ENCODE measurements at places on chromosomes 11 and 22.

GRCh38 chr22:23035557-23036277 lies 34.6 kb upstream of the GNAZ start:
- peak; percentile 25 for DNase-seq

DNA sequence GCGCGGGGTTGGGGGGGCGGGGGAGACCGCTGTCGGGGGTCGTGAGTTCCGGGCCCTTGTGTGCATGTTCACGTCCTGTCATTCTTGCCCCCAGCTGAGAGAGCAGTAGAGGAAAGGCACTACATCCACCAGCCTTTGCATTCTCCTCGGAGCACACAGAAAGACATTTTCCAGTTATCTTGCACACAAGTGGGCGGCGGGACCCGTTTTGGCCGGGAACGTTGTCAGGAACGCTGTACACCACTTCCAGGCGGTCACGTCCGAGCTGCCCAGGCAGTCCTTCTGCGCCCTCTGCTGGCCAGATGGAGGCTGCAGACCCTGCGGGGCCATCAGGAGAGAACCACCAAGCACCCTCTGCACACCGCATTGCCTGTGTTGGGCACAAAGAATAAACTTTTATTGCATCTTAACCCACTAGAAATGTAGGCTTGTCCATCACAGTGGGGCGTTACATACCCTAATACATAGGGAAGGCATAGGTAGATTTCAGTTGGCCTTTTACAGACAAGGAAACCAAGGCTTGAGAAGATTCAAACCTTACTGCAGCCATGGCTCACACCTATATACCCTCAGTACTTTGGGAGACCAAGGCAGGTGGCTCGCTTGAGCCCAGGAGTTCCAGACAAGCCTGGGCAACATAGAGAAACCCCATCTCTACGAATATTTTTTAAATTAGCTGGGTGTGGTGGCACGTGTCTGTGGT lies 2.8 kb upstream of the CDKN1C start:
- peak; percentile 69 for DNase-seq

DNA sequence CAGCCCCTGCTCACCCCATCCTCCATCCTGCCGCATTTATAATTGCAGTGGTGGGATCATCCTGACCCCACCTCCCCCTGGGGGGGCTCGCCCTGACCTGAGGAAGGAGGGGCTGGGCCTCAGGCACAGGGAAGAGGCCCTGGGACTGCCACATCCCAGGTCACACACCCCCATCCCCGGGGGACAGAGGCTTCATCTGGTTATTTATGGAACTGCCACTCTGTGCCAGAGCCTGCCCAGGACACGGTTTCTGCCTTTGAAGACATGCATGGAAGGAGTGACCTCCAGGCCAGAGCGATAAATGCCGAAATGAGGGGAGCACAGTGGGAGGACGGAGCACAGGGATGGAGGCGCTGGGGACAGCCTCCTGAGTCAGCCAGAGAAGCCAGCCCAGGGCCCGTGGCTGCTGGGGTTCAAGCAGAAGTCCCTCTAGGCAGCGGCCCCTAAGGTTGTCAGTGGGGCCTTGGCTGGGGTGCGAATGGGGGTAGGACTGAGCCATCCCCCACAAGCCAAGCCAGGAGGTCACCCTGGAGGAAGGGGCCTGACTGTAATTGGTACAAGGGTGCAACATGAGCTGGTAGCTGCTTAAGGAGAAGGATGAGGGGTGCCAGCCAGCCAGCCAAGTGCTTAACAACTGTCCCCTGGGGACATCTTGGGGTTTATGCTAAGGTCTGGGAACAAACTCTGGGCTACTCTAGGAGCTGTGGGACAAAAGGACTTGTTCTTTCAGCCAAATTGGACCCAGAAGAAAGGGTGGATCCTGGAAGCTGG lies 51.4 kb upstream of the SHISAL1 start:
- DNase-seq, result no peak

GRCh38 chr11:66286699-66287098 lies 2.2 kb downstream of the YIF1A start:
- no peak for DNase-seq

DNA sequence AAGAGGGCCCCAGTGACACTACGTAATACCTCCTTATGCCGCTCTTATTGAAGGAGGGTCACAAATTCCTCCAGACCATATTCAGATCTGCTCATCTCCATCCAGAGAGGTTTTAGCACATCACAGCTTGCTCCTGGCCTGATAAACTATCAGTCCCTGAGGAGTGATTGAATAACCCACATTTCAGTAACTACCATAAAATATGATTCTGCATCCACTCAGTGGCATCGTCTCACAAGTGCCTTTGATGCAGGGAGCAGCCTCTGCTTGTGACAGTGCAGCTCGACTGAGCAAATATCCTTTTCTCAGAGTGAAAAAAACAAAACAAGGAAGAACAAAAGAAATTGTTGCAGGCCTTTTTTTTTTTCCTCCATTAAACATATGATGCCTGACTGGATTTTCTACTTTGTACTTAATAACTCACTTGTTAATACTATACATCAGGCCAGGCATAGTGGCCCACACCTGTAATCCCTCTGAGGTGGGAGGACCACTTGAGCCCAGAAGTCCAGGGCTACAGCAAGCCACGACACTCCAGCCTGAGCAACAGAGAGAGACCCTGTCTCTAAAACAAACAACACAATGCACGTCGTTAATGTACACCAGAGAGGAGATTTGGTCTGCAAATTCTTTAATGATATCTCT lies 64.5 kb downstream of the DDX10 start:
- no peak for DNase-seq

DNA sequence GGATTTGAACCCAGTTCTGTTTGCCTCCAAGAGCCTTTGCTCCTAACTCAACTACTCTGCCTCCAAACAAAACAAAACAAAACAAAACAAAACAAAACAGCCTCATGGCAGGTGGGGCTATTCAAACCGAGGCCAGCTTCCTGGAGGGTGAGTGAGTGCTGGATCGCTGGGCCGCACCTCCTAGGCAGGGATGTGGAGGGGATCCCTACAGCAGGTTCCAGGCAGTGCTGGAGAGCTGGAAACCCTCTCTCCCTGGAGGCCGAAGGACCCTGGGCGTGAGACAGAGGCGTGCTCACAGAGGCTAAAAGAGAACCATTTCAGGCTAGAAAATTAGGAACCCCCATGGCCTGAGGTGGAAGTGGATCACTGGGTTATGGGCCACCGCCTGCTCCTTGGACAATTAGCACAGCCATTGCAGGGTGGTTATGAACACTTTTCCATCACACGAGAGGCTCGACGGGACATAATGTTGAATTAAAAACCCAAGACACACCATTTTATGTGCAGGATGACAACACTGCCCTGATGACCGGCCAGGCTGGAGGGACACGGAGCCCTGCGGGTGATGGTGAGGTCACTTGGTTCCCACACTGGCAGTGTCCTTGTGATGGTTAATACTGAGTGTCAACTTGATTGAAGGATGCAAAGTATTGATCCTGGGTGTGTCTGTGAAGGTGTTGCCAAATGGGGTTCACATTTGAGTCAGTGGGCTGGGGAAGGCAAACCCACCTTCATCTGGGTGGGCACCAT lies 35.2 kb downstream of the SHISAL1 start:
- DNase-seq, result no peak

DNA sequence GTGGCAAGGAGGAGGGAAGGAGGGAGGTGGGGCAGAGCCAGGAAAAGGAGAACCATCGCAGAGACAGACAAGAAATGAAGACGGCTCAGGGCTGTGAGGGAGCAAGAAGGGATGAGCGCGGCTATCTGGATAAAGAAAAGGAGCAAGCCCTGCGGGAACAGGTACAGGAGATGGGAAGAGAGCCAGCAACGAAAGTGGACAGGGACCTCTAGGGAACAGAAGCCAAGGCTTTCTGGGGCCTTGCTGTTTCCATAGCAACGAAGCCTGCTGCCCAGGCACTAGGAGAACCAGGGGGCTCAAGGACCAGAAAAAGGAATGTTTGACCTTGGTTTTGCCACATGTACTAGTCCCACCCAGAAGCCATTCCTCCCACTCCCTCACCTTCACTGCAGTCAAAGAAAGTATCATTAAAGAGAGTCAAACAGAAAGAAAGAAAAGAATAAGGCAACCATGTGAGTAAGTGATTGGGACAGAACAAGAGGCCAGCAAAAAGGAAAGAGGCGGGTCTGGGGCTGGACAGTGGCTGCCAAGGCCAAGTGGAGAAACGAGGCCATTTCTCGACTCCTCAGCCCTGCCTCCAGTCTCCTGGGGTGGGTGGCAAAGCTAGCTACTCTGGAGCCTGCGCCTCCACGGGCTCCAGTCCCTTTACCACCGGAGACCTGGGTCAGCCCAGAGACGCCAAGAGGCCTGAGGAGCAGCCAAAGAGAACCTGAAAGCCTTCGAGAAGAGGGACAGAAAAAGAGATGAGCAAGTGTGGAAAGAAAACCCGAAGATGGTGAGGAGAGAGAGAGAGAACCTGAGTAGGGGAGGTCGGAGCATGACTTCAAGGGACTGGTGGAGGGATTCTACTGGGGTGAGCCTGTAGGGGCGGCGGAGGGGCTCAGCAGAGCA lies 35.1 kb downstream of the NRXN2 start:
- DNase-seq, result no peak

- no peak for DNase-seq
Measured at GRCh38 chr22:46748908-46749675, 11.0 kb upstream of the CERK start.

DNA sequence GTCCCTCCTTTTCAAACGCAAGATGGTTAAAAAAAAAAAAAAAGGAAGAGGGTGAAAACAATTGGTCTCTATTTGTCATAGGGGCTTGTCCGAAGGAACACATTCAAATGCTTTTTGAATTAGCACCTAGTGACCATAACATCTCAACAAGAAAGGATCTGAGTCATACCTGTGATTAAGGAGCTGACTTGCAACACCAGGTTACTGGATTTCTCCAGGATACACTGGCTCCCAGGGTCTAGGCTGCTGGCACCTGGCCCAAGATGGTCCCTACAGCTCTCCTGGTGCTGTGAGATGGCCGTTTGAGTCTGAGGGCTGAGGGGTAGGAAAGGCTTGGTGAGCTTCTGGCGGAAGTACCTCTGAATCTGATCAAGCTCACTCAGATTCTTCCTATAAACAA lies 28.4 kb upstream of the UCP3 start:
- DNase-seq, result no peak

- DNase-seq, result no peak
Measured at GRCh38 chr11:34586488-34587281, 34.2 kb upstream of the EHF start.

- DNase-seq, result no peak
Measured at GRCh38 chr11:9575260-9576240, 2.1 kb downstream of the WEE1 start.

DNA sequence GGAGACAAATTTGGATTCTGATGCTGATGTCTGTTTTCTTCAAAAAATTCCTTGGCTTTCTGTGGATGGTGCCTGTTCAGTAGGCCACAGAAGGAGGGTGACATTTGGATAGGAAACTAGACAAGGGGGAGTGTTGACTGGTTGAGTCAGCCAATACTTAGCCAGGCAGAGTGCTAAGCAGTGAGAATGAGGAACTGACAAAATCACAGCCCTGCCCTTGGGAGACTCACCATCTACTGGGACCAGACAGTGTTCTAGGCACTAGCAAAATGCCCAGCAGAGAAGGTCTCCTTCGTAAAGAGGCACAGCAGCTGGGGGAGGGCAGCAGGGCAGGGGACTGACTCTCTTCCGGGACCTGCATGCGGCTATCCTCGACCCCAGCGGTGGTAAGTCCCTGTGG lies 190.2 kb downstream of the DSCAML1 start:
- no peak for DNase-seq

GRCh38 chr11:61065955-61066638 lies 36.2 kb upstream of the CD5 start:
- peak; percentile 67 for DNase-seq

DNA sequence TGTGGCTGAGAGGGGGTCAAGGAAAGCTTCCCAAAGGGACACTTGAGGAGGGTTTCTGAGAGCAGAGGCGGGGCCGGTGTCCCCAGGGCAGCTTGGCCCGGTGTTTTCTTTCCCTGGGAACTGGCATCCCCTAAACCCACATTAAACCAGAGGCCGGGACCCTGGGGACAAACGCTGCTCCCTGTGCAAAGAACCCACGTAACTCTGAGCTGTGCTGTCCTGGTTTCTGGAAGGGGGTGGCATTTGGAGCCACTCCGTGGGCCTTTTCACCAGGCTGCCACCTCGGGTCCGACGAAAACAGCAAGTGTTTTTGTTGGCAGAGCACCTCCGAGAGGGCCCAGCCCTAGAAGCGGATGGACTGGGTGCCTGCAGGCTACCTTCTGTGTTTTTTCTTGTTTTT lies 100.2 kb upstream of the ANO1 start:
- no peak for DNase-seq

GRCh38 chr11:69963533-69964246 lies 114.4 kb upstream of the ANO1 start:
- no peak for DNase-seq

DNA sequence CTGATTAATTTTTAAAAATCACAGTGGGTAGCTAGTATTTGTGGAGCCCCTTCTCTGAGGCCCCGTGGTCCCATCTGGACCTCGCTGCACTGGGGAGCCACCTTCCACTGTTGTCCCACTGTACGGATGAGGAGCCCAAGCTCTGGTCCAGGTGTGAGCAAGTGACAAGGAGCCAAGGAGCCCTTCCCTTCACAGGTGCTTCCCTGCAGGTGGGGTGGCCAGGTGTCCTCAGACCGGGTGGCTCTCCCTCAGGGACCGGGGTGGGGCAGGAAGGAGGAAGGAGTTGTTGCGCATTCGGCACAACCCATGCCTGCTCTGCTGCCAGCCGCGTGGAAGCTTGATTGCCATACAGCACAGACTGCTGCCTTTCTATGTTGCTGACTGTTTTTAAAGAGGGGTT lies 10.4 kb upstream of the SEPTIN5 start:
- DNase-seq, result no peak

Measured in stimulated activated CD4-positive, alpha-beta T cell treated with anti-CD3 and anti-CD28 coated beads, Interleukin-12 subunit alpha, Interleukin-12 subunit beta, amount 100 ng/mL, for 48 hours (primary cell).